ENCODE measurements at places on chromosomes 11 and 22.

DNA sequence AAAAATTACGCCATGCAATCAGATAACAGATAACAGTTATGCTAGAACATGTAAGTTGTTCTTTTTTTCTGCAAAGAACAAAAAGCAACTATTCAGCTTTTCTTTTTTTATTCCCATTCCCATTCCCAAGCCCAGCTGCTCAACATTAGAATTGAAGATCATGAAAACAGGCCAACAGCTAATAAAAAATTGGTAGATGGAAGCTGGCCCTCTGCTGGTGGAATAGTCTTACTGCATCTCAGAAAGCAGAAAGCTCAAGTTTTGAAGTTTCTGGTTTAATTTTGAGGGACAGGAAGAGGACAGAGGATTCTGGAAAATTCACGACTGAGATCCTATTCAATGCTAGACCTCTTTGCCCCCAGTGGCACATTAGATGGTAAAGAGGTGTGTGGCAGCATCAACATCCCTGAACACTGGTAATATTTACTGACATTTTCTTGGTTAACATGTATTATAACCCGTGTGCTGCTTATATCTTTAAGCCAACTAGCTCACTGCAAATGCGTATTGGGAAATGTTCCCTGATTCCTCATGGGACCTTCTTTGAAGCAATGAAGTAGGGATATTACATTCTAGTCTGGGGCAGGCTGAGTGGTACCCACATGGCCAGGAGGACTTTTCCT, 591.2 kb downstream of the OPCML start:
- DNase-seq = no peak

DNA sequence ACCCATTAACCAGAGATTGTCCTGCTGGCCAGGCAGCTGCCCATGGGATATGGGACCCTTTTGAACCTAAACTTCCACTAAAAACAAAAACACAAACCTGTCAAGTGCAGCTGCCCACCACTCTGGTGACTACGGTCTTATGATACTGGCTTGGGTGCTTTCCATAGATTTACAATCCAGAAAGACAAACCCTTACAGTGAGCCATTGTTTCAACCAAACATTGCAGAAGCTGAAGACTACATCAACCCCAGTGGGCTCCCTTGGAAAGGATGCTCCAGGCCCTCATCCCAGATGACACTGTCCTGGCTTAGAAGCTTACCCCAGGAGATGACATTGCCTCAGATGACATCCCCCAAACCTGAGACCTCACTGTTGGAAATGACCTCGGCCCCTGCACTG, 56.9 kb upstream of the WNT11 start:
- no peak for DNase-seq

GRCh38 chr11:66451663-66452062, 13.0 kb upstream of the MRPL11 start:
- no peak for DNase-seq

- no peak for DNase-seq
These were observed 12.5 kb downstream of the OSBPL5 start for GRCh38 chr11:3152471-3153110.

DNA sequence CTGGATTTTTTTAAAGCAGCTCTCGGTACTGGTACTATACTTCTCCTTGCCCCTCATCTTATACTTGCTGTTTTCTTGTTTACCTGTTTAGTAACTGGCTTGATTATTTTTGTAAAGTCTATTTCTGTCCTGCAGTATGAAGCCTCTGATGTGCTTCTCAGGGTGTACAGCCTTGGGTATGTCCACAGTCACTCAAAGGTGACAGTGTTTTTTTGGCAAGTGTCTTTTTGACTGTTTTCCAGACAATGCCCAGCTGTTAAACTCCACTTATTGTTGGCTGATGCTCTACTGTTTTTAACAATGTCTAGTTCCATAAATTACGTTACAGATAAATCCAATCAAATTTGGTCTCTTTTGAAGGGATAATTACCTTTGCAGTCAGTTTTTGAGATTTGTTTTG, 475.2 kb downstream of the JRKL start:
- DNase-seq = no peak

- DNase-seq = no peak
These were observed 192.6 kb downstream of the HIPK3 start for GRCh38 chr11:33449798-33450197.

GRCh38 chr11:73017024-73017751, 124.9 kb downstream of the FCHSD2 start:
- no peak for DNase-seq

DNA sequence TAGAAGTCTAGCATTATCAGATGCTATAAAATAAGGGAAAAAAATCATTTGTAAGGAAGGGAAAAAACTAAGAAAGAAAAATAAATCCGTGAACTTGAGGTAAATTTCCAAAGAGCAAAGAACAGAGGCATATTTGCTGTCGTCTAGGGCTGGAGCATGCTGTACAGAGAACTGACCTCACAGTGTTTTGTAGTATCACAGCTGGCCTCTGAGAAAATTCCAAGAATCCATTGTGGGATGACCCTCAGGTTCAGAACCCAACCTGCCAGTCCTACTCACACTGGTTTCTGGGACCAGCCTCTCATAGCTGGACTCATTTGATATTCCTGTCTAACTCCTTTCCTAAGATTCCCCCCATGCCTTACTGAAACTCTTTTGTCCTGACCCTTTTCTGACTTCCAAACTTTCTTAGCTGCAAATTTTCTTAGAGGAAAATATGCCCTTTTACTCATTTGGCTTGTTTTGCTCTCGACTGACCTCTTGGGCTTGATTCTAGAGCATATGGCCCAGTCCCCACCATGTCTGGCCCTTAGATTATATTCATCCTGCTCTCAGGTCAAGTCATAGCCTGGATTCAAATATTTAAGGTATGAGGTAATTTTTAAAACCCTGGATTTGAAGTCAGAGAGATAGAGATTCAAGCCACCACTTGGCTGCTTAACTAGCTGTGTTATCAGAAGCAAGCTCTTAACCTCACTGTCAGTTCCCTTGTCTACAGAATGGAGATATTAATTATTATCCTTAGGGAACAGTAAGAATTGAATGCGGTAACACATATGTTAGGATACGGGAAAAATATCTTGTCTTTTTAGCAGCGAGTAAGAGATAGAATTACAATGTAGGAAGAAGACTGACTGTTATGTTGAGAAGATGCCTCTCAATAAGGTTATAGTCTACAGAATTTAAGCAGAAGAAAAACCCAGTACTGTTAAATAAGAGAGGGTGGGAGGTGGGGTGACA, 89.7 kb upstream of the KCNA4 start:
- no peak for DNase-seq

DNA sequence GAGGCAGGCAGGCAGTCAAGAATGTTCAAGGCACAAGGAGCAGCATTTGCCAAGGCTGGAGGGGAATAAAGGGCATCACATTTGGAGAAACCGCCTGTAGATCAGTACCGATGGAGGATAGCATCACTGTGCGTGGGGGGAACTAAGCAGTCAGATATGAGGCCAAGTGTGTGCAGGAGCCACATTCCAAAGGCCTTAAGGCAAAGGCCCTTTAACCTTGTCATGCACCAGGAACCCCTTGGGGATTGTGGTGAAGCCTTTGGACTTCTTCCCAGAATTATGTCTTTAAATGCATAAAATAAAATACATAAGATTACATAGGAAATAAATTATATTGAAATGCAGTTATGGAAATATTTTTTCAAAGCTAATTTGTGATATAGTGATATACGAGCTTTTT, 532.1 kb downstream of the BUD13 start:
- no peak for DNase-seq

DNA sequence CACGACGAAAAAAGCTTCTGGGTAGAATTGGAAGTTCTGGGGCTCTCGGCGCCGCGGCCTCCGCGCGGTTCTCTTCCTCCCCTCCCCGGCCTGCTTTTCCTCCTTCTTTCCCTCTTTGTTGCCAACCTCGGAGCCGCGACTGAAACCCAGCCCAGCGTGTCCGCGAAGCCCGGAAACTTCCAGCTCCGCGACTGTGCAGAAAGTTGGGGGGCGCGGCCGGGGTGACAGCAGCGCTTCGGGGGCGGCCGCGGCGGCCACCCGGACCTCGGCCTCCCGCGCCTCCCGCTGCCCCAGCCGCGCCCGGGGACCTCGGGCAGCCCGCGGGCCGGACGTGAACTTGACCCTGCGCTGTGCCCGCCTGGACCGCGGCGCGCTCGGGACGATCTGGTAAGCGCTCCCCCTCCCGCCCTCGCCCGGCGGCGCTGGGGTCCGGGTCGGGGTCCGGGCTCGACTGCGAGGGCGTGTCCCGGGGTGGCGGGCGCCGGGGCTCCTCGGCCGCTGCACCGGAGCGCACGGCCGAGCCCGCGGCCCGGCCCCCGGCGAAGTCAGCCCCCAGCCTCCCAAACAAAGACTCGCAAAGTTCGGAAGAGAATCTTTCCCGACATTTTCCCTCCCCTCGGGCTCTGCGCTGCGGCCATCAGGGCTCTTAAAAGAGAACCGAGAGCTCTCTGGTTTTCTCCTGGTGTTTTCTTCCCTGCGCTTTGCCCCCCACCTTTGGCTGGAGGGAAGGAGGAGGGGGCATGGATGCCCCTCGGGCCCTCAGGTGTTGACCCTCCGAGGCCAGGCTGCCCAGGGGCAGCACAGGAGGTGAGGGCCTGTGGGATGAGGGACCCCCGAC, 67.9 kb upstream of the WNT7B start:
- DNase-seq = no peak

DNA sequence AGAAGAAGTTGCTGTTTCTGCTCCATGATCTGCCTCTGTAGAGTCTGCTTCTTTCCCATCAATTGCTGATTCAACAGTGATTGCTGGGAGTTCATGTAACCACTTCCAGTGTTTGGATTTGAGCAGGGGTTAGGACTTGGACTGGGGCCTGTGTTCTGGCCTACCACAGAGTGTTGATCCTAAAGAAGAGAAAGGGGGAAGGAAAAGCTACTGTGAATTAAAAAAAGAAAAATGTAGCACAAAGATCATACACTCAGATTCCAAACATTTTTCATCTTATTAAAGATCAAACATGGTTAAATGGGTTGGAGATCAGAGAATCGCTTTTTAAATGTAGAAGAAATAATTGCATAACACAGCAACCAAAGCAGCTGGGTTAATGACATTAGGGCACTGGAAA, 67.6 kb upstream of the MTMR2 start:
- DNase-seq = no peak

DNA sequence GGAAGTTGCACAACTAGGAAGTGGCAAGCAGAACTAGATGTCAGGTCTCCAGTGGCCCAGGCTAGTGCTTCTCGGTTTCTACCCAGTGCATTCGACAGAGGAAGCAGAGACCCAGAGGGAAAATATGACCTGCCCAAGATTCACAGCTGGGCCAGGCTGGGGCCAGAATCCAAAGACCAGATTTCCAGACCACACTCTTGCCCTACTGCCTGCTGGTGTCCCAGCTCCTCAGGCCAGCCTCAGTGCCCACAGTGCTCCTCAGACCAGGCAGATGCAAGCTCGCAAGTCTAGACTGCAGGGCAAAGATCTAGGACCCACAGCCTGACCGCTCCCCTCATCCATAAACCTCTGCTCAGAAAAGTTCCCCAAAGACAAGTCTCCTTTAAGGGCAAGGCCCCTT, 262.6 kb downstream of the BUD13 start:
- no peak for DNase-seq

DNA sequence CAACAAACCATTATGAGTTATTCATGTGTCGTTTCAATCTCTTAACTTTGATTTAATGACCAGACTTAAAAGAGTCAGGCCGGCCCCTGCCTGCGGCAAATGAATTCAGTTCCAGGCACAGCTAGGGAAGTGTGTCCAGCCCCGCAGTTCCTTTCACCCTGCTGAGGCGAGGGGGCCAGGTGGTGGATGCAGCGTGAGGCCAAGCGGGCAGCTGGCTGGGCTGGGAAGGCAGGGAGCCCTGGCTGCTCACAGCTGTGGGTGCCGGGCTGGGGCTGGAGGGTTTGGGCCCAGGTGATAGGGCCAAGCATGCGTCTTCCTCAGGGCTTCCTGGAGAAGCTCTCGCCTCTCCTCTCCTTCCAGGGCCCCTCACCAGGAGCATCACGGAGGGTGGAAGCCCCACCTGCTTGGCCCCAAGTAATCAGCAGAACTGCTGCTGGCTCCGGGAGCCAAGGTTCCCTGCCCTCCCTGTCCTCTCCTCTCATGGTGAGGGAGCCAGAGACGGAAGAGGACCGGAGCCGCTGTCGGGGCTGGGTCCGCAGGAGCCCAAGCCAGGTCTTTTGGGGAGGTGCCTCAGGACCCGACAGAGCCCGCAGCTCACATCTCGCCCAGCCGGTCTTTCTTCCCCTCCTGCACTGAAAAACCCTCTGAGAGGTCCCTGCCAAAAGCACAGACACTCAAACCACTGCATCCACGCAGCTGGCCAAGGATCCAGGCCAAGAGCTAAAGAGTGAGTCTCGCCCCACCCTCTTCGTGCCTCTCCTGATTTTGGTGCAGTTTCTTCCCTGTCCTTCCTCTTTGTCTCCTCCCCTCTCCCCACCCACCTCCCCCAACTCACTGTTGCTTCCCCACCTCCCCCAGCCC, 97.0 kb downstream of the ST3GAL4 start:
- no peak for DNase-seq

DNA sequence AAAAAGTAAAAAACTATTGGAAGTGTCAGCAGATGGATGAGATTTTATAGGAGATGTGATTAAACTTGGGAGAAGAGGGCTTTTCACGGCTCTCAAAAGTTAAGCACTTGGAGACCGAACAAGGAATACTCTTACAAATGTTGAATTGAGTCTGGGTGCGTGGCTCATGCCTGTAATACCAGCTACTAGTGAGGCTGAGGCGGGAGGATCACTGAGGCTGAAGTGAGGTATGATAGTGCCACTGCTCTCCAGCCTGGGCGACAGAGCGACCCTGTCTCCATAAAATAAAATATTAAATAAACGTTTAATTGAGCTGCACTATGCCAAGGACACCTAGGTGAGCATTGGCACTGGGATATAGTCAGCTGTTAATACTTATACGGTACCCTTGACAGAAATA, 1.9 kb downstream of the CEP57 start:
- DNase-seq = no peak

- no peak for DNase-seq
These were observed 30.8 kb upstream of the RAG2 start for GRCh38 chr11:36628765-36629244.

- no peak for DNase-seq
These were observed 1.6 kb downstream of the THY1 start for GRCh38 chr11:119421351-119421750.

- no peak for DNase-seq
These were observed 16.1 kb downstream of the TSKU start for GRCh38 chr11:76799066-76799804.

DNA sequence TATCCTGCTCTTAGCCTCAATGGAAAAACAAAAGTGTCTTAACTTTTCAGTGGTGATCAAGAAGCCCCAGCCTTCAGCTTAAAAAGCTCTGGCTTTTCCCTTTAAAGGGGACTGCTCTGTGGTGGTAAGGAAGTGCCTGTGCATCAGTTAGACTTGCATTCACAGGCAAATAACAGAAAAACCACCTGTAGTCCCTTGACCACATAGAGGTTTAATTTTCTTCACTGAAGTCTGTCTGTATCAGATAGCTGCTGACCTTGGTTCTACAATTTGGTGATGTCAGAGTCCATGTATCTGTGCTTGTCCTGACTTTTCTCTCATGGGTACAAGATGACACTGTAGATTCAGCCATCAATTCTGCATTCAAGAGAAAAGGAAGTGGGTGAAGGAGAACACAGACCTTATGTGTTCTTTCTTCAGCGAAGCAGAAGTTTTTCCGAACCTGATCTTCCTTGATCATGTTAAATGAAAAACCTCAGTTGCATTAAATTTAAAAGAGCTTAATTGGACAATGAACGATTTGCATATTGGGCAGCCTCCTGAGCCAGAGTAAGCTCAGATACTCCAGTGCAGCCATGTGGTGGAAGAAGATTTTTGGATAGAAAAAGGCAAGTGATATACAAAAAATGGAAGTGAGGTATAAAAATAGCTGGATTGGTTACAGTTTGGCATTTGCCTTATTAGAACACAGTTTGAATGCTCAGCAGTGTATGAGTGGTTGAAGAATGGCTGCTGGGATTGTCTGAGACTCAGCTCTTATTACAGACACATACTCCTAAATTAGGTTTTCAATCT, 43.2 kb upstream of the RDX start:
- DNase-seq = no peak

Data from left renal pelvis (tissue), 4 donors.